Breast epithelium (tissue), 4 donors: ENCODE measurements at places on chromosomes 2 and 18. TPM values are rescaled to one million over a fixed set of nuclear protein-coding genes. Genes with fewer than 3 reads are reported as not detected.

DNER gene
- 1.3 TPM for total RNA-seq

RPL37A gene
- 1,692 TPM for total RNA-seq

SMYD1 gene
- not detected for total RNA-seq

DNA sequence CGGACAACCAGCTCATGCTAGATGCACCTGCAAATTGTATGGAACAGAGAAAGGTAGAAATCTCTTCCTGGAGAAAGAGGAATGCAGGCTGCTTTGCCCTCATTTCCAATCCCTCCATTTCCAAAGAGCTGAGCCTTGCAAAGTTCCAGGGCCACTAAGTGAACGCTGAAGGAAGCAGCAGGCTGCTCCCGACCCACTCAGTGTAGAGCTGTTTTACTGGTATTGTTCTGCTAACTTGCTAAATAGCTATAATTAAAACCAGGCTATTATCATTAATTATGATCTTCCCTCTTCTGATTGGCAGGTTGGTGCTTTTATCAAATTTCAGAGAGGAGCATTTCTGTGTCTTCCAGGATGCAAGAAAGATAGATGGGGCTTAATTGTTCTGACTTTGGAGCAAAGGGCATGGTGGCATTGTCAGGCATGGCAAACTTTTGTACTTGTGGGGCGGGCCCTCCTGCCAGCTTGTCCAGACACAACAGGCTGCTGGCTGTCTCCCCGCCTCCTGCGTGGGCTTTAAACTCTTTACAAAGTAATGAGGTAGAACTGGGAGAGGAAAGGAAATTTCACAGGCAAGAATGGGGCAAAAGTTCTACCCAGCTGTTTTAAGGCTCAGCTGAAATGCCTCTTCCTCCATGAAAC, 40.2 kb downstream of the ALK start:
- DNase-seq, result no peak

- no peak for DNase-seq
Observed at GRCh38 chr18:38847326-38847725, 1281.7 kb upstream of the CELF4 start.

GRCh38 chr18:58541789-58542425, 87.0 kb downstream of the ALPK2 start:
- peak; percentile 30 for DNase-seq

- DNase-seq, result no peak
Observed at GRCh38 chr2:176189681-176190641, 1.5 kb downstream of the HOXD1 start.

GRCh38 chr2:45211636-45212035, 202.4 kb upstream of the SIX2 start:
- DNase-seq, result no peak

DNA sequence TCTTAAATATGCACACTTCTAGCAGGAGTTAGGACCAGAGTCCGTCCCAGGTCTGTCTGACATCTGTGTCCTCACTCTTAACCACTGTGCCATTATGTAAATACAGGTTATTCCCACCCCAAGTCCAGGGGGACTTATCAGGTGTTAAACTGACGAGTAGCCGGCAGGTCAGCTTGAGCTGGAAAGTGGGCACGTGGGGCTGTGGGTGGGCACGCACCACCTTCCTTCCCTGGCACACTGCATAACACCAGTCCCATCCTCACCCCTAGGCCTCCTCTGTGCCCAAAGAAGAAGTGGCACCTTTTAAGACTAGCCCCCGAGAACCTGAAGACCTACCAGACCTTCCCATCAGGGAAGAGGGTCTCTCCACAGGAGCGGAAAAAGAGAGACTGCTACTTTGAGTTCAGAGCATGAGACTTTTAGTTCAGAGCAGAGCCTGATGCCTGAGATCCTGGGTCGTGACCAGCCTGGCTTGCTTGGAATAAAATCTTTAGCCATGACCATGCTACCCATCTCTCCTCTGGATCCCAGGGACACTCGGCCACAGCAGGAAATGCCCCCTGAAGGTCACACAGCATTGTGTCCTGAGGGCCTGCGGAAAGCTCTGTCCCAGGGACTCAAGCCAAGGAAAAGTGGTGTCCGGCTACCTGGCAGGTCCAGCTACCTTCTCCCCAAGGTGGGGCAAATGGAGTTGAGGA, 62.0 kb downstream of the CIB4 start:
- DNase-seq, result no peak
